ENCODE measurements at places on chromosomes 2 and 18.

- no peak for DNase-seq
Measured at GRCh38 chr2:156397229-156397628, 39.0 kb upstream of the GPD2 start.

DNA sequence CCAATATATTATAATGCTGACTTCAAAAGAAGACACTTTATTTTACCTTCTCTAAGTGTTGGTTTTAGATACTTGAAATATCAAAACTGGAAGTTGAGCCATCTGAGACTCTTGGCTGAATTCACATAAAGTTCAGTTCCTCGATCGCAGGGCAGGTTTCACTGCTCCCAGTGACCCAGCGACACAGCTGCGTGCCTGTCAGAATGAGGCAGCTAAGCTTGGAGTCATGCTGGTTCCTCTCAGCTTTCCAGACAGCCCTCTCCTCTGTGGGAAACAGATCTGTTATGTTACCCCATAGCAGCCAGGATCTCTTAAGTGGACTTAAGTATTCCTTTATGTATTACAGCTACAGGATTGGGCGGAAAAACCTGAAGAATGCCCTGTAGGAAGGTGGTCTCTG, 142.8 kb upstream of the ALPP start:
- DNase-seq: no peak

DNA sequence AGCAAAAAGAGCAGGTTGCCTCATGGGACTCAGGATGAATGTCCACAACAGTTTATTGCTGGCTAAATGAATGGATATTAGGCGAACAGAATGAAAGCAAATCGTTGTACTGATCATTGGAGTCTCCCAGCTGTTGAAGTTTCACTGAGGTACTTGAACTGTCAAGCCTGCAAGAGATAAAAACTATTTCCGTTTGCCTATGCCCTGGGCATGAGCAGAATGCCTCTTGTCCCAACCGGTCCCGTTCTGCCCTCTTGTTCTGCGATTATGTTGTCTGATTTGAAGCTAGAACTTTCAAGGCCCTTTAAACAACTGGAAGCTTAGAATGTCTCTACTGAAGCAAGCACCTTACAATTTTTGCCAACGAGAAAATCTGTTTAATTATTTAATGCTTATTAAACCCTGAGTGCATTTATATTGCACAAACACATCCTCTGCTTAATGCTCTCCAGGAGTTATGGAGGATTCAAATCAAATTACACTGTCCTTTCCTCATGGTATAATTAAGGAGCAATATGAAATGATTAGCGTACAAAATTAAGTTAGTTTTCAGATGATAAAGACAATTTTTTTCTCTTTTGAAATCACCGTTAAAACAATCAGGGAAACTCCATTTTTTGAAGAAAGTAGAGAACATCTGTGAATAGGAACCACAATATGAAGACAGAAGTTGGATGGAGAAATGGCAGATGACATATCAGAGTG, 17.7 kb downstream of the QPCT start:
- DNase-seq: no peak

GRCh38 chr2:29053223-29053622, 21.1 kb downstream of the PCARE start:
- no peak for DNase-seq

- DNase-seq: no peak
Measured at GRCh38 chr2:84102274-84102673, 356.8 kb downstream of the SUCLG1 start.

GRCh38 chr2:96848264-96848663, 4.4 kb upstream of the ANKRD23 start:
- DNase-seq: no peak

GRCh38 chr2:46674488-46674887, 195.1 kb downstream of the TMEM247 start:
- DNase-seq: no peak

GRCh38 chr2:168796583-168797285, 5.7 kb upstream of the NOSTRIN start:
- DNase-seq: no peak

DNA sequence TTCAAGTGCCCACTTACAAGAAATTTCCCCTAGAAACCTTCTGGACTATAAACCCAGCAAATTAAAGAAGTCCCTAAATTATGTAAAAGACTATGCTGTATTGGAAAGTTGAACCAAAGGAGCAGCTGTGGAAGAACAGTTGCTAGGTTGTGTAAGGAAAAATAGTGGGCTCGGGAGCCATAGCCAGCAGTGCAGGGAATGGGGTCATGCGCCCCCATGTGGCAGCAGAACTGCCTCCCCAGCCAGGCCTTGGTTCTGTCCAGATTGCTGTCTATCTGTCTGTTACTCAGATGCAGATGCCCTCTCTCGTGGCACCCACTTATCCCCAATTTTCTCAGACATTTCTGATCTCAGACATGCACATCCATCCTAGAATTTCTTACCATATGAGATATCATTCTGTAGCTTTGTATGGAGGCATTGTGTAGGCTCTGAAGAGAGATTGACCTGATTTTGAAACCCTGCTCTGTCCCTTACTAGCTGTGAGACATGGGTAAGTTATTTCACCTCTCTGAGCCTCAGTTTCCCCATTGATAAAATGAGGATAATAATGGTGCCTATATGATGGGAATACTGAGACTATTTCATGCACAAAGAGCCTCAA, 258.3 kb downstream of the SS18 start:
- no peak for DNase-seq

DNA sequence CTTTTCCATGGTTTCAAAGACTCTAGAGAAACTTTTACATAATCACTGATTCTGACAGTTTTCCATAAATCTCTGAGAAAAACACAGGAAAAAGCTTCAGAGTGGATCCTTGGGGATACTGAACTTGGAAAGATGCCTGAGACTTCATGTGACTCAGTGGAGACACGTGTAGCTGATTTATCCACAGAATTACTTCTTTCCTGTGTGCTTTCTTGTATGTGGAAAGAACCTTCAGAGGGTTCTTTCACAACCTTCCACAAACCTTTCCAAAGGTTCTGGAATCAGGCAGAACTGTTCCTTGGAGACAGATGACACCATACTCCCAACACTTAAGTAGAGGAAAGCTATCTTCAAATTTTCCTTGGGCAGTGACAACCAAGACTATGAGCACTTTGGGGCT, 207.2 kb downstream of the RND3 start:
- DNase-seq: no peak

GRCh38 chr2:227855440-227855839, 16.0 kb upstream of the DAW1 start:
- DNase-seq: no peak

- no peak for DNase-seq
Measured at GRCh38 chr18:1252936-1253335, 348.3 kb downstream of the ADCYAP1 start.

- DNase-seq: no peak
Measured at GRCh38 chr2:223598994-223599639, 3.0 kb downstream of the SCG2 start.

GRCh38 chr2:17863539-17863938, 14.9 kb upstream of the KCNS3 start:
- no peak for DNase-seq

- no peak for DNase-seq
Measured at GRCh38 chr2:24022975-24023575, 13.2 kb downstream of the MFSD2B start.

GRCh38 chr2:142286618-142287017, 155.8 kb upstream of the LRP1B start:
- no peak for DNase-seq

DNA sequence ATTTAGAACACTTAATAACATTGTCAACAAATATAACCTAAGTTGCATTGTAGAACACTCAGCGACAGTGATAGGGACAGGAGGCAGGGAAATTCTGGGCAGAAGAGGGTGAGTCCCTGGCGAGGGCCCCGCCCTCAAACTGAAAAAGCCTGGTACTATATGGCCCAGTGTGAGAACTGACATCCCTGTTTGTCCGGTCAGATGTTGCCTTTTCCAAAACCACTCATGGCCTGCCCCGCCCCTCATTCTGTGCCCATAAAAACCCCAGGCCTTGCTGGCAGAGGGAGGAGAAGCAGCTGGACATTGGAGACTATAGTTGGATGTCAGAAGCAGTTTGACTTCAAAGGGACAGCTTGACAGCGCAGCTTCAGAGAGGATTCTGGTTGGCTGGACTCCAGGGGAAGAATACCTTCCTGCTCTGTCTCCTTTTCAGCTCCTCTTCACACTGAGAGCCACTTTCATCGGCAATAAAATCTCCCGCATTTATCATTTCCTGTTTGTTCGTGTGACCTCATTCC, 47.0 kb downstream of the FAM117B start:
- no peak for DNase-seq

GRCh38 chr2:186699742-186700141, 5.9 kb downstream of the FAM171B start:
- no peak for DNase-seq

DNA sequence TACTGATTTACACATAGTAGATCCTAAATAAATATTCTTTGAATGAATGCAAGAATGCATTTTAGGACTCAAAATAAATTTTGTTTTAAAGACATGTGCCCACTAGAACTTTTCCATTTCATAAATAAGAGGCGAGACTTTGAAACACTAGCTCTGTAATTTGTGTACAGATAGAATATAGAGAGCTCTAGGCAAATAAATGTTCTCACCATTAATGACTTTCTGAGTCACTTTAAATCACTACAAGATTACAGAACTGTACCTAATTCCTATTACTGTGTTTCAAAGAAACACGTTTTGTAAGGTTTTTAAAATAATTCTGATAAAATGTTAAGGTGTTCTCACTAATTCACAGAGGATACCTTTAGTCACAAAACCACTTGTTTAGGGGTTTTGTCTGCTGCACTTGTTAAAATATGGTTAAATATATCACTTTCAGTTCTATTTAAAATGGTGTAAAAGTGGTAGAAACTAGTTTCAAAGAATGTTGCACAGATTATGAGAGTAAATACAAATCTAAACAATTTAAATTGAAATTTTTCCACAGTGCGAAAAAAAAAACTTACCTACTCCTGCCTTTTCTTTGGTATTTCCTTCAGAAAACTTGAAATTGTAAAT, 158.7 kb upstream of the ZC3H15 start:
- no peak for DNase-seq

GRCh38 chr2:223674998-223675609, 72.9 kb upstream of the SCG2 start:
- no peak for DNase-seq

GRCh38 chr2:200170221-200170620, 136.3 kb upstream of the SPATS2L start:
- no peak for DNase-seq

DNA sequence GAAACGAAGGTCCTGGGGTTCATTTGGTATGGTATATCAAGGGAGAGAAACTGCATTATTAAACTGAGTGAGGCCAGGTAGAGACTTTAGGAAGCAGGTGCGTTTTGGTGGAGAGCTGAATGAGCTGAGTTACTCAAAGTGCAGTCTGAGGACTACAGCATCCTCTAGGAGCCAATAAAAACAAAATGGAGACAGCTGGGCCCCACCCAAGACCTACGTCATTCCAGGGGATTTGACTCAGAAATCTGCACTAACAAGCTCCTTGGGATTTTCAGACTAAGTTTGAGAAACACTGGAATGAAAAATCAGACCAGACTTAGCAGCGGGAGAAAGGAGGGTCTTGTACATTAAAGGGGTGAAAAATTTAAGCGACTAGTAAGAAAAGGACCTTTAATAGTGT, 131.5 kb downstream of the UXS1 start:
- DNase-seq: no peak

- DNase-seq: no peak
Measured at GRCh38 chr2:12110074-12110473, 363.6 kb downstream of the LPIN1 start.

- DNase-seq: no peak
Measured at GRCh38 chr2:110101280-110101844, 14.3 kb downstream of the MALL start.

- DNase-seq: no peak
Measured at GRCh38 chr2:176504440-176504839, 235.2 kb downstream of the MTX2 start.

DNA sequence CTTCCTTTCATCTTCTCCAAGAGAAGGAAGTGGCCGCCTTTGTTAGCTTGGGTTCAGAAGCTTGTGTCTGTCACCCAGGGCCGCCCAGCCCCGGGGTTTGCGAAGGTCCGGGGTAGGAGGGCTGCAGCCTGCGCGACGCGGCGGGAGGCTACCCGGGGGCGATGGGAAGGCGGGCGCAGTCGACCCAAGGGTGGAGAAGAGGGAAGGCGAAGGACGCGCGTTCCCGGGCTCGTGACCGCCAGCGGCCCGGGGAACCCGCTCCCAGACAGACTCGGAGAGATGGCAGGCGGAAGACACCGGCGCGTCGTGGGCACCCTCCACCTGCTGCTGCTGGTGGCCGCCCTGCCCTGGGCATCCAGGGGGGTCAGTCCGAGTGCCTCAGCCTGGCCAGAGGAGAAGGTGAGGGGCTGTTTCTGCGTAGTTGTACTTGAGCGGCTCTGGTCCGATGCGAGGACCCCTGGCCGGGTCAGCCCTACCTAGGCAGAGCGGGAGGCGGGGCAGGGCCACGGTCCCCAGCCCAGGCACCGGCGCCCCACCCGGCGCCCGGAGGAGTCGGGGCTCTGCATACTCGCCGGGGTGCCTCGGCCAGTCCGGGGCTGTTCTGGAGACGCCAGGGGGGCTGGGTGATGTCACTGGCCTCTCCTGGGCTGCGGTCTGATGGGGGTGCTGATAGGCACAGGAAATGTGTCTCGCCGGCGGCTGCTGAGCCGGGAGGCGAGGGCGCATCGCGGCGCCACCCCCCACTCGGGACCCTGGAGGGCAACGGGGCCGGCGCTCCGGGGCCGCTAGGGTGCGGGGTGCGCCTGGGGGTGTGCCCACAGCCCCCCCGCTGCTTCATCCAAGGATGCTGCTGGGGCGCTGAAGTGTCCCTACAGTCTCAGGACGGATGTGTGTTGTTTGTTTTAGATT, at the start of gene QPCT:
TSS of gene QPCT (plus strand) at position 178 of the 909 bp plus-strand sequence. CDS start at position 280, 102 bp downstream.
- no peak for DNase-seq

DNA sequence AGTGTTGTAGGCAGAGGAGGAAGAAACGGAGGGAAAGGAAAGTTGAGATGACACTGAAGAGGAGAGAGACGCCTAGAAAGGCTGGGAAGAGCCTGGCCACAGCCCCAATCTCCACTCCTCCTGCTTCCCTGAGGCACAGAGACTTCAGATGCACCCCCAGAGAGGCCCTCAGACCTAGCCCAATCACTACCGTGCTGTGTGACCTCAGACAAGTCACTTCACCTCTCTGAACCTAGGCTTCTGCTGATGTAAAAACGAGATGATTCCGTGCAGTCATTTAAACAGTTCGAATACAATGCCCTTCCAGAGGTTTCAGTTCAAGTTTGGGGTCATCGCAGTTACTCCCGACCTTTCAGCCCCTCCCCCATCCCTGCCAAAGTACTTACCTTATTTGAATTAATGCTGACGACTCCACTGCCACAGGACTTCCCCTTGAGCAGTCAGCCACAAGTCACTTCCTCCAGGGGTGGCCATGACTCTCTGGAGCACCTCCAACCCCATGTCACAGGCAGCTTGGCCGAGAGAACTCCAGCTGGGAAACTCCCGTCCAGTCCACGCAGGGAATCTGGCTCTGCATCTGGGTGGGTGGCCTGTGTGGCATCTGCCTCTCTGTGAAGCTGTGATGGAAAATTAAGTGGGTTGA, 105.2 kb upstream of the ID2 start:
- DNase-seq: no peak

- DNase-seq: no peak
Measured at GRCh38 chr18:33562741-33563140, 15.3 kb upstream of the ASXL3 start.
